SK-N-DZ (cell line): ENCODE measurements at places on chromosomes 16 and 17.

DNA sequence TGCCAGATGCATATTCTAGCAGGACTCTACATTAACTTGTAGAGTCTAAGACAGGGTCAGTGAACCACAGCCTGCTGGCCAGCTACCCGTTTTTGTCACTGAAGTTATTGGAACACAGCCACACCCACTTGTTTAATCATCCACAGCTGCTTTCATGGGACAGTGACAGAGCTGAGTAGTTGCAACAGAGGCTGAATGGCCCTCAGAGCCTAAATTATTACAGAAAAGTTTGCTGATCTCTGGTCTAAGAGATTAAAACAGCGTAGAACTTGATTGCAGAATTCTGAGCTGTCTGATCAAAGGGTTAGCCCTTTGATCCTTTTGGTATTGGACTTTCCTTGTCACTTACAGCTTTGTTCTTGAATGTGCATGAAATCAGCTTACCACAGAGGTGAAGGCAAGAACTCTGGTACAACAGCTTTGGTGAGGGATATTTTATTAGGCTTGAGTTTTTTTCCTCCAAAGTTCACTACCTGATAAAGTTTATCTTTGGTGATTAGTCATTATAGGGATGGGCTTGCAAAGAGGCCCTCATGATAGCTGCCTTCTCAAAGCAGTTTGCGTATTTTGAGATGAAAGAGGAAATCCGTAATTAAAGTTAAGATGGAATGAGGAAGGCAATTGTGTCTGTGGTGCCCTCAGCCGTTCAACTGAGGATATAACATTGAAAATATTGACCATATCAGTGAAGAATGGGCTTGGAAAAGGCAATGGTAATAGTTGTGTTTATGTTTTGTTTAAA is 23.6 kb downstream of the ALDH3A2 start:
- no peak for DNase-seq

GRCh38 chr17:69908626-69909368 is 166.2 kb upstream of the KCNJ16 start:
- no peak for DNase-seq

GRCh38 chr16:30399435-30400186 is 4.4 kb downstream of the ZNF48 start:
- no peak for DNase-seq

- DNase-seq, result no peak
Observed at GRCh38 chr16:58148099-58148498, 18.9 kb upstream of the CFAP20 start.

DNA sequence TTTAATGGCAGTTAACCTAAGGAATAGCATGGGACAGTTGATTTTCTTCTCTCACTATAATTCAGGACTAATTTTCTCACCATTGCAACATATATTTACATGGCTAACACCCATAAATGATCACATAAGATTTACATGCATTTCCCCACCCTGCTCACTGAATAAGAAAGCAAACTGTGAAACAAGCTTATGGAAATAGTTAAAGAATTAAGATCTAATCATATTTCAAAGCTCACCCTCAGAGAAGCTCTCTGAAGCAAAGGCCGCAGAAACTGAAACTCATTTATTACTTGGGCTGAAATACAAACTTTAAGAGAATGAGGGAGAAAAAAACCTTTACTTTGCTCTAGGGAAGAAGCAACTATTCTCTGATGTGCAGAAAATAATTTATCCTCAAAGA is 218.7 kb upstream of the AXIN2 start:
- DNase-seq, result no peak

GRCh38 chr16:4691666-4692412 is 1.5 kb upstream of the NUDT16L1 start:
- DNase-seq, result no peak

DNA sequence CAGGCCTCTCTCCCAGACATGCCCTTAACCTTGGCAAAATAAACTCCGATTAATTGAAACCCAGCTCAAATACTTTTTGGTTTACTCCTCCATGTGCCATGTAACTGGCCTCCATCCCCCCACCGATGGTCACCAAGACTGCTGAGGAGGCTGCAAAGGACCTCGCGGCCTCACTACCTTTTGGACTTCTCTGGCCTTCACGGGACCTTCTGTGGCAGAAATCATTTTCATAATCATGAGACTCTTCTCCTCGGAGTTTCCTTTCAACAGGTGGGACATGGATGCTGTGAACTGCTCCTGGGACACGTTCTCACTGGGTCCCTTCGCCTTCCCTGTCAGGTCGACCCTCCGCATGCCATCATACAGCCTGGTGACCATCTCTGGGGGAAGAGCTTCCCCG is 9.0 kb downstream of the MEAK7 start:
- DNase-seq, result no peak

GRCh38 chr16:20084624-20085226 is 11.0 kb upstream of the GPR139 start:
- DNase-seq, result no peak

GRCh38 chr16:77113835-77114234 is 77.2 kb upstream of the MON1B start:
- no peak for DNase-seq

DNA sequence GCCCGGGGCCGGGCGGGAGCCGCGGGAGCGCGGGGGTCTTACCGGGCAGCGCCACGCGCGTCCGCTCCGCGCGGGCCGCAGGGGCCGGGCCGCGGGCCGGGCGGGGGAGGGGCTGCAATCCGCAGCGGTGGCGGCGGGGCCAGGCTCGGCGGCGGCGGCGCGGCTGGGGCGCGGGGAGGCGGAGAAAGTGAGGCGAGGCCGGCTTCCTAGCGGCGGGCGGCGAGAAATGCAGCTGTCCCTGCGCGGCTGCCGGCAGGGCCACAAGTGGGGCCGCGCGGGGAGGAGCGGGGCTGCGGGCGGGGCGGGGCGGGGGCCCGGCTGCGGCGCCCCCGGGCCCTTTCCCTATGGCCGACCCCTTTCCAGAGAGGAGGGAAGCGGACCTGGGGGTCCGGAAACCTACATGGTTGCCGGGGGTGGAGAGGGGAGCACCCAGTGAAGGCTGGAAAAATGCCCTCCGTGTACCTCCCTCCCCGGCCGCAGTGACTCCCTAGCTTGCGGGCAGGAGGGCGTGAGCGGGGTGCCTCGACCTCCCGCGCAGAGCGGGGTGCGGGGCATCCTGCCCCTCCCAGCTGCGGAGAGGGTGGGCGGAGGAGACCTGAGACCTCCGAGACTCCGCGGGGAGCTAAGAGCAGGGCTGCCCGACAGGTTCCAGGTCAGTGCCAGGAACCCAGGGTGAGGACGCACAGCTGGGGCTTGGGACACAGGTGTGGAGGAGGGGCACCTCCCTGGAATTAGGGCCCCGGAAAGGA is at the start of gene CUEDC1:
CUEDC1 (minus strand) TSS at position 230 of the 749 bp plus-strand sequence. CDS start 69,848 bp downstream, outside the sequence.
- DNase-seq, result peak; percentile 54

DNA sequence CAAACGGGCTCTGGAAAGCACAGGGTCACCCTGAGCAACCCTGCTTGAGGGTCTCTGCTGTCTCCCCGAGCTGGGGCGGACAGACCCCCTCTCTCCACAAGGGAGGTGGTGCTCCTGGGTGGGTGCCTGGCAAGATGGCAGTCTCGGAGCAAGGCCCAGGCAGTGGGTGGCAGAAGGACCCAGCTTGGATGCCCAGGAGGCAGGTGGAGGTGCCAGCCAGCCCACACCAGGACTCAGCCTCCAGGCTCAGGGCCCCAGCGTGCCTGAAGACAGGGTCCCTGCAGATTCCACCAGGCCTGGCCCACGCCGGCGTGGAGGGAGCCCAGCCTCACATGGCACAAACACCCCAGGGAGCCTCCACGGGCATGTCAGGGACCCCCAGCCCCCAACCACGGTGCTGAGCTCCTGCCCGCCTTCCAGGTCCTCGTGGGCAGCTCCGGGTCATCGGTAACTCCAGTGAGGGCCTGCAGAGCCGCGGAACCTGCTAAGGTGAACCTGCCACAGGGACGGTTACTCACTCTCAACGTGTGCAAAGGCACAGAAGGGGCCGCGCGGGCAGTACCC is 20.8 kb downstream of the UNKL start:
- no peak for DNase-seq

DNA sequence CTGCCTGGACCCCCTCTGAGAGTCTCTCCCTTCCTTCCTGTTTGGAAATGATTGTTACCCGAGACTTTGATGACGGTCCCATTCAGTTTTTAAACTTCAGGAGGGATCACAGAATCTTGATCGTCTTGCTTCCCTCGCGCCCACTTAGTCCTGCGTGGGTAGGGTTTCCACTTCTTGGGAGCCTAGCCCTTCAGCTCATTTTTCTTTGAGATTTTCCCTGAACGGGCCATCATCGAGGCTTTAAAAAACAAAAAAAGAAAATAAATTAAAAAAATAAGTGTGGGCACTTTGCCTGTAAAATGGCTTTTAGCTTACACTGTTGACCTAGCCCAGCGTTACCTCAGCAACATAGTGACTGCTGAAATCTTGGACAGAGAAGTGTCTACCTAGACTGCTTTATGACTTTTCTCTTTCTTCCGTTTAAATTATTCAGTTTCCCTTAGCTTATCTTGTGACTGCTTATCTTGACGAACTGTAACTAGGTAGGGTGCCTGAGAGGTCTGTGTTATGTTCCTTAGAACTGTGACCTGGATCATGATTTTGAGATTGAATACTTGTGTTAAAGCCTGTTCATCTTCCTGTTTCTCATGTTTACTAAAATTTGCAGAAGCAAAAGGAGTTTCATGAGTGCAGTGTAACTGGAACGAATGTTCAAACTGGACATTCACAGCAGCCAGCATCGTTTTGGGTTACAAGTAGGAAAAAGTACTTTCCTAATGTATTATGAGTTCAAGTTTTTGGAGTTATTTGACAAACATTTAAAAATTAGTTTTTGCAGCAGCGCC is 874 bp downstream of the WWP2 start:
- no peak for DNase-seq

GRCh38 chr16:80288616-80289015 is 252.2 kb upstream of the DYNLRB2 start:
- DNase-seq, result no peak

DNA sequence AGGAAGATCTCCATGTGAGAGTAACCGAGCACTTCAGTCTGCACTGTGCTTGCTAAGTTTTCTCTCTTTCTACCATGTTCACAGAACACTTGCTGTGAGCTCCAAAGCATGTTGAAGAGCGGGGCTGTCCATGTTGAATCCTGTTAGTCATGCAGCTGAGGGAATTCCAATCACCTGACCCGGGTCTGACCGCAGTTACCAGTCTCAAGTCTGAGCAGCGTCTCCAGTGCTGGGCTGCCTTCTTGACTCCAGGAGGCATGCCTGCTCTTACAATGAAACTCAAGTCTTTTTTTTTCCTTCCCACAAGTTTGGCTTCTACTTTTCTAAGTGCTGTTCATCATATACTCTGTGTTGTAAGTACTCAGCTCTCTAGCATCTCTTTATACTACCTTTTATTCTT is 44.3 kb downstream of the HOXB1 start:
- no peak for DNase-seq

DNA sequence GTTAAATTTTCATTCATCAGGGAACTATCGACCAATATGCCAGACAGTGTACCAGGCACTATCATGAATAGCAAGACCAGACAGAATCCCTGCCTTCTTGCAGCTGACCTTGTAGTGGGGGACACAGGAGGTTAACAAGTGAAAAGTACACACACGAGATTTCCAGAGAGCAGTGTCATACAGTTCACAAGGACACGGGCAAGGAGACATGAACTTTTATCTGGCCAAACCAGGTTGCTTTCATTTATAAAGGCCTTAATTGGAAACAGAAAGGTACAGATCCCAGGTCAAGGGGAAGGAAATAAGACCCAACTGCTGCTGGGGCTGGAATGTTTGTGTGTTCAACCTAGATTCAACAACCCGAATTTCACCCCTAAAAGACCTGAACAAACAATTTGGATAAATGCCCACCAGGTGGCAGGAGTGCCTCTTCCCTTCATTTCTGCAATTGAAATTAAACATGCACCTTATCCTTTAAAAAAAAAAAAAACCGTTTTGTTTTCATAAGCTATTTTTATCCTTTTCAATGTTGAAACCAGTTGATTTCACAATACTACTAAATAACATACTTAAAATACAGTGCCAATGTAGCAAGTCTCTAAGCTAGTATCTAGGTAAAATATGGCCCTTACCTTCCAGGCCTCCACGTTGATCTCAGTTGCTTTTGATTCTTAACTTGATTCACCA is 65.9 kb downstream of the EMP2 start:
- DNase-seq, result peak; percentile 38

GRCh38 chr16:84513123-84513522 is 8.7 kb upstream of the MEAK7 start:
- DNase-seq, result no peak

- no peak for DNase-seq
Observed at GRCh38 chr16:75750528-75750927, 24.2 kb upstream of the CPHXL start.

DNA sequence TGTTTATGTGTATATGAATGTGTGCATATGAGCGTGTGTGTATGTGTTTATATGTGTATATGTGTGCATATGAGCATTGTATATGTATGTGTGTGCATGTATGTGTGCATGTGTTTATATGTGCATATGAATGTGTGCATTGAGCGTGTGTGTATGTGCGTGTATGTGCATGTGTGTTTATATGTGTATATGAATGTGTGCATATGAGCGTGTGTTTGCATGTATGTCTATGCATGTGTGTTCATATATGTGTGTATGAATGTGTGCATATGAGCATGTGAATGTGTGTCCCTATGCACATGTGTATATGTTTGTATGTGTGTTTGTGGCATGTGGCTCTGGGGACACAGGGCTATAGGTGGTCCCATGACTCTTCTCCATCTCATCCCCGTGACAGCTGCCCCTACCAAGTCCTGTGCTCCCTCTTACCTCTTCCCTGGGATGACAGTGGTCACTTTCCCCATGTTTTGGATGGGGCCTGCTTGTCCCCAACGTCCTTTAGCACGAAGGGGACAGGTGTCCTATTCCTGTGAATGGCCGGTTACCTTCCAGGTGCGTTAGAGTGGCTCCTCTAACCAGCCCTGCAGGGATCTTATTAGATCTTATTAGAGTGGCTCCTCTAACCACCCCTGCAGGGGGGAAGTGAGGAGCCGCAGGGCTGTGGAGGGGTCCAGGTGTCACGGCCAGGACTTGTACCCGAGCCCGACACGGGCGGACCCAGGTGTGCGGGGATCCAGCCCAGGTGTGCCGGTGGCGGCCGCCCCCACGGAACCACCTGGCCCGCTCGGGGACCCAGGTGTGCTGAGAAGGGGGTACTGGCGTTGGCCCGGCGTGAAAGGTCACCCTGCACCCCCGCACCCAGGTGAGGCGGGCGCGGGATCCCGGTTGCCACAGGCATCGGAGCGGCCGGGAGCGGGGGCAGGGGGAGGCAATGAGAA is 105.6 kb downstream of the SEC14L1 start:
- DNase-seq, result no peak

GRCh38 chr17:76506408-76507345 is 5.5 kb upstream of the RHBDF2 start:
- peak; percentile 78 for DNase-seq

GRCh38 chr17:45411348-45412105 is 21.1 kb downstream of the ARHGAP27 start:
- no peak for DNase-seq

- no peak for DNase-seq
Observed at GRCh38 chr17:21368545-21369246, 7.5 kb upstream of the KCNJ12 start.
